Upper lobe of left lung (tissue), 6 donors: ENCODE measurements at places on chromosomes 5 and 9. TPM values are rescaled to one million over a fixed set of nuclear protein-coding genes. Genes with fewer than 3 reads are reported as not detected.

Gene KCNIP1
- total RNA-seq: 1.9 TPM

Gene PROB1
- total RNA-seq: 0.92 TPM

- H3K27ac ChIP-seq: no peak overlapping the region
- H3K4me1 ChIP-seq: no peaks in the 10 kb centered on the region
- H3K36me3 ChIP-seq: no peaks in the 10 kb centered on the region
- no peak overlapping the region for H3K4me3 ChIP-seq
Observed at GRCh38 chr5:54794135-54794975, 191.0 kb downstream of the ESM1 start.

DNA sequence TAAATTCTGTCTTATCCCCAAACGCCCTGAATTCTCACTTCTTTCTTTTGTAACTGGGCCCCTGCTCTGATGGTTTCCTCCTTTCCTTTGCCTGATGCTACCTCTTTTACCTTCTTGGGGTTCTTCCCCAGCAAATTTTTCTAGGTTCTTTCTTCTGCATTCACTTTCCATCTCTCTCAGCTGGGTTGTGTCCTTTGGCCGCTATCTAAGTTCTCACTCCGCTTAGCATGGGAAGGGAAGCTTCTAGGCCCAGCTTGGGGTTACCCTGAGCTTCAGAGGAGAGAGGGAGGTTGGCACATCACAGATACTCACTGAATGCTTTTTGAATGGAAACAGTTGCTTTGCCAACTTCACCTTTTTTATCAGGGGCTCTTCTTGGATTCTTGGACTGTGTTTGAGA is 17.0 kb downstream of the PALM2AKAP2 start:
- no peak for DNase-seq
- H3K36me3 ChIP-seq: no peaks in the 10 kb centered on the region
- no peak overlapping the region for H3K27ac ChIP-seq
- H3K4me1 ChIP-seq: no peaks in the 10 kb centered on the region
- no peaks in the 10 kb centered on the region for H3K27me3 ChIP-seq

DNA sequence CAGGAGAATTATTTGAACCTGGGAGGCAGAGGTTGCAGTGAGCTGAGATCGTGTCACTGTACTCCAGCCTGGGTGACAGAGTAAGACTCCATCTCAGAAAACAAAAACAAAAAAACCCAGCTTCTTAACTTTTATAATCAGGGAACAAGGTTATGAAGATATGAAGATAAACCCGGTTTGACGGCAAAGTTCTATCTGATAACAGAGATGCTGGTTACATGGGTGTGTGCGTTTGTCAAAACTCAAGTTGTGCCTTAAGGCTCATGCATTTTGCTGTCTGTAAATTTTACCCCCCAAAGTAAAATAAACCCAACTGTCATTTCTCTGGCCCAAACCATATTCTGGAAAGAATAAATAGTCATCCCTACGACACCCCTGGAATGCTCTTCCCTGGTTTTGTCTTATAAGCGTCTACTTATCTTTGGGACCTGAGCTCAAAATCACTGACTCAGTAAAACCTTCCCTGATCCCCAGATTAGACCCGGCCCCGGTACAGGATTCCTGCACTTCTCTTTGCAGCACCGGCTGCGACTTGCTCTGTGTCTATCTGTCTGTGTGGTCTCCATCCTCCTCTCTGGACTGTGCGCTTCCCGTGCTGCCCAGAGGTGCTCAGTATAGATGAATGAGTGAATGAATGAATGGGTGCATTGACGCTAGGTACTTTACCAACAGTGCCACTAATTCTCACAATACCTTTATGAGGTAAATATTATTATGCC is 172.2 kb downstream of the DAB2IP start:
- no peak overlapping the region for H3K27ac ChIP-seq
- peaks cover 8% of the 10 kb centered on the region for H3K4me1 ChIP-seq
- no peak for DNase-seq
- H3K27me3 ChIP-seq: no peaks in the 10 kb centered on the region
- no peak overlapping the region for H3K4me3 ChIP-seq
- no peaks in the 10 kb centered on the region for H3K36me3 ChIP-seq

GRCh38 chr9:6689893-6690674 is 44.6 kb upstream of the GLDC start:
- no peak overlapping the region for H3K27ac ChIP-seq
- H3K4me1 ChIP-seq: no peaks in the 10 kb centered on the region
- DNase-seq: no peak

- H3K27me3 ChIP-seq: no peaks in the 10 kb centered on the region
- DNase-seq: no peak
- peaks cover 67% of the 10 kb centered on the region for H3K36me3 ChIP-seq
- no peak overlapping the region for H3K27ac ChIP-seq
- no peaks in the 10 kb centered on the region for H3K4me1 ChIP-seq
- no peak overlapping the region for H3K4me3 ChIP-seq
Observed at GRCh38 chr5:7897014-7897600, 28.2 kb downstream of the MTRR start.

GRCh38 chr5:35138232-35138631 is 90.5 kb upstream of the AGXT2 start:
- no peaks in the 10 kb centered on the region for H3K36me3 ChIP-seq
- no peaks in the 10 kb centered on the region for H3K27me3 ChIP-seq
- H3K4me1 ChIP-seq: no peaks in the 10 kb centered on the region
- no peak for DNase-seq
- H3K4me3 ChIP-seq: no peak overlapping the region
- no peak overlapping the region for H3K27ac ChIP-seq
